ELF-1 (cell line): ENCODE measurements at places on chromosomes 4 and X.

GRCh38 chr4:130335417-130336194 lies 1239.7 kb downstream of the C4orf33 start:
- DNase-seq, result no peak

- no peak for DNase-seq
Observed at GRCh38 chr4:6043188-6043587, 25.0 kb upstream of the C4orf50 start.

- no peak for DNase-seq
Observed at GRCh38 chrX:369563-370101, 17.1 kb downstream of the PPP2R3B start.

- no peak for DNase-seq
Observed at GRCh38 chrX:8520178-8520577, 55.5 kb downstream of the VCX3B start.

- no peak for DNase-seq
Observed at GRCh38 chr4:78297116-78297800, 240.1 kb downstream of the FRAS1 start.

DNA sequence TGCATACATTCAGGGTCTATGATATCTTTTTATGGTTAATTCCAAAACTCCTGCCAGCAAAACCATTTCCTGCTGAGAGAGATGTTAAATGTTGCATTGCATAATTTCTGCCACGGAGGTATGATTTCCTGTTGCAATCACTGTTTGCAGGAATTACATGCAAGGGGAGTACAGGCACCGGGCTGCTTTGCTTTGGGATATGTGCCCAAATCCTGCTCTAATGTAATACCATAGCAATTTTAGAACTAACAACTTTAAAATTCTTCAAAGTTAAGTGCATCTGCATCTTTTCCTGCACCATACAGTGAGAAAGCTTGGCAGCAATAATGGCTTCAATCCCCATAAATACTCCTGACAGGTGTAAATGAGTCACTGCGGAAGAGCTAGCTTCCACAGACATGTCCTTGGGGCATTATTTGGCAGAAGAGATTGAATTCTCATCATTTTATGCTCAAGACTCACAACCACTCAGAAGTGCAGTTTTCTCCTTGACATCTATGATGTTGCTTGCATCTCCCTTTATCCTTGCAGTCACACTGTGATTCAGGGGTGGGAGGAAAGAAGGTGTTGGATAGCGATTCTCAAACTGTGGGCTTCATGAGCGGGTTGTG lies 29.6 kb downstream of the TRIM2 start:
- no peak for DNase-seq
